Endothelial cell (in vitro differentiated cells): ENCODE measurements at places on chromosomes 7 and 10. TPM values are rescaled to one million over a fixed set of nuclear protein-coding genes. Genes with fewer than 3 reads are reported as not detected.
A peak's percentile ranks its signal among the peaks of the same experiment; 100 is the strongest.

GRCh38 chr10:97412891-97413304, 11.8 kb upstream of the RRP12 start:
- no peak for DNase-seq

- DNase-seq, result no peak
Measured at GRCh38 chr7:104978460-104978859, 35.5 kb upstream of the KMT2E start.

GRCh38 chr7:157519798-157520244, 183.0 kb downstream of the DNAJB6 start:
- DNase-seq, result no peak

- DNase-seq, result peak; percentile 84
Measured at GRCh38 chr10:3239066-3239919, 66.7 kb upstream of the PITRM1 start.

PRPS1L1 gene
- total RNA-seq, result not detected

TMEM196 gene
- not detected for total RNA-seq

CCNJ gene
- 67.1 TPM for total RNA-seq

ERVW-1 gene
- total RNA-seq, result not detected

TAS2R3 gene
- 0.74 TPM for total RNA-seq
